Dermis blood vessel endothelial cell (primary cell): ENCODE measurements at places on chromosomes 16 and 17.

GRCh38 chr17:78082988-78083387 lies 45.6 kb downstream of the TMC6 start:
- DNase-seq = no peak

- DNase-seq = no peak
These were observed 40.0 kb downstream of the MRM1 start for GRCh38 chr17:36641331-36641876.

- DNase-seq = no peak
These were observed 2.3 kb downstream of the NDUFB10 start for GRCh38 chr16:1961651-1962067.

DNA sequence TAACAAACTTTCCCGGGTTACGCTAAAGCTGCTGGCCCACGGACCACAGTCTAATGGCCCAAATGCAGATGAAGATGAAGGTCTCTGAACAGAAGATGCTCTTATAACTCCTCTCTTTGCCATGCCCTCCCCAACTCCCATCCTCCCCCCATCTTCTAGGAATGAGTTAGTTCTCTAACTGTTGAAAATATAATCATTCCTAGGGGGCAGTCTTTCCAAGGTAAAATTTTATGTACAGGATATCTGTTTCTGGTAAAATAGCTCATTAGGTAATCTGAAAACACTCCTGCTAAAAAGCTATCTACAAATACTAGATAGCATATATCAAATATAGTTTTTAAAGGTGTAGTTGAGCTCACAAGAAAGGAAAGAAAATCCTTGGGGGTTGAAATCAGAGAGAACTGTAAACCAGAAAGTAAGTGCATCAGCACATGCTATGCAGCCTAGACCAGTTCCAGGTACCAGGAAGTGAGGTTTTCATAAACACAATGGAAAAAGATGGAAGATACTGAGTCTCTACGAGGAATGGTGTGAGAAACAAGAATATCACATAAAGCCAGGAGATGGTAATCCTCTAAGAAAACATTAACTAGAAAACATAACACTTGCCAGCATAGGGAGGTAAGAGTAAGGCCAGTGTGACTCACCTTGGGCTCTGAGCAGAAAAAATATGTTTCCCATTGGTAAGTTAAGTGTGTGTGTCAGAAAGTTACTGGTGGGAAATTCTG lies 38.1 kb downstream of the CMC2 start:
- DNase-seq = peak; percentile 22

DNA sequence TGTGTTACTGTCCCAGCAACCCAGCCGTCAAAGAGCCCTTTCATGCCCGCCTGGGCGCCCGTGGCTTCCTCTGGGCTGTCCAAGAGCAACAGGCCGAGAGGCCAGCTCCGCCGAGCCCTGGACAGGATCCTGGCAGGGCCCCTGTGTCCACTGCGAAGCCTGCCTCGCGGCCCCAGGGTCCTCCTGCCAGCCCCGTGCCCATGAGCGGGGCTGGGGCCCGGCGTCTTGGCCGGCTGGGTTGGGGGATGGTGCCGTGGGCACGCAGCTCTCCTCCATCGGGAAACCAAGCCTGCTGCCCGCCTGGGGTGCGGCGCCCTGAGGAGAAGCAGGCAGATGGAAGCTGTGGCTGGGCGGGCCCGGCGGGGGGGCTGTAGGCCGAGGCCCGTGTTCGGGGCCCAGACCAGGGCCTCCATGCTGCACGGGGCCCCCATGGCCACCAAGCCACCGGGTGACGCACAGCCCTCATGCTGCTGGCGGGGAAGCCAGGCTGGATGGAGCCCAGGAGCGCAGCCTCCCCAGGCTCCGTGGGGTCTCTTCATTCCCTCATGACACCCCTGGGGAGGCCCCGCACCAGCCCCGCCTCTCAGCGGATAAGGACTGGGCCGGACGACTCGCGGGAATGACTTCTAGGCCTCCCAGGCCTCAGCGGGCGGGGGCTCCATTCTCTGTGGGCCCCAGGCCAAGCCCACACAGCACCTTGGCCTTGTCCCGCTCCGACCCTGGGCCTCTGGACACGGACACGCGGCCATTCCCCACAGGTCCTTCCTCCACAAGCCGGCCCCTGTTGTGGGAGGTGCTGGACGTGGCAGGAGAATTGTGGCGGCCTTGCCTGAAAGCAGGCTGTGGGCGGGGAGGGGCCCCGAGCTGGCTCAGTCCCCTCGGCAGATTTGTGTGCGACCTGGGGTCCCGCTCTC lies at the start of gene C1QTNF8:
Gene C1QTNF8, minus strand, starts transcription at position 76 of the 914 bp plus-strand sequence. CDS start 1,322 bp downstream, outside the sequence.
- no peak for DNase-seq

DNA sequence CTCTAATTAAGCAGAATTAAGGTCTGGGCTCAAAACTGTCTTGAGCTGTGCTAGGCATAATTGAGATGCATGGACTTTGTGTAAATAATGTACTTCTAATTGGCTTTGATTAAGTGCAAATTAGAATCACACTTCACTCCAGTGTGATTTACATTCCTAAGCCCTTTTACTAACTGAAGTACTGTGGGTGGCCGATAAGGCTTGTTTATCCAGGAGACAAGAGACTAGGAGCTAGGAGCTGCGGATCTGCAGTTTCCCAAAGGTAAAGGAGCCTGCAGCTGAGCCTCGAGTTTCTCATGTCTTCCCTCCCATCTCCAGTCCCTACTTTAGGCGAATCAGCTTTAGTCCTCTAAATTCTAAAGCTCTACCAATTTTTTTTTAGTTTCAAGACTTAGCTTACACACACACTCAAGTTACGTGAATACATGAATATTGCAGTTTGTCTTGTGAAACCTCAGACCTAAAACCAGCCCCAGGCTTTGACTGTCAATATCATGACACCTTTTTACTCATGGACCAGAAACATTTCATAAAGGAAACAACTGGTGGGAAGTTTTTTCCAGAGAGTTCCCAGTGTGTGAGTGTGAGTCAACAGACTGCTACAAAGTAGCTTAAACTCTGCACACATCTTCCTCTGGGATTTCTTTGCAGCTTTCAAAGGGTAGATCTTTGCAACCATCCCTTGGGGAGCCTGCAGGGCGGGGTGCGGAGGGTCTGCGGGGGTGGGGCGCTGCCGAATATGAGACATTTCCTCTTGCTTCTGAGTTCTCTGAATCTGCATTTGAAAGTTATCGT lies 113.9 kb upstream of the TBX2 start:
- no peak for DNase-seq

- DNase-seq = no peak
These were observed 7.1 kb downstream of the LGALS3BP start for GRCh38 chr17:78972507-78973105.

DNA sequence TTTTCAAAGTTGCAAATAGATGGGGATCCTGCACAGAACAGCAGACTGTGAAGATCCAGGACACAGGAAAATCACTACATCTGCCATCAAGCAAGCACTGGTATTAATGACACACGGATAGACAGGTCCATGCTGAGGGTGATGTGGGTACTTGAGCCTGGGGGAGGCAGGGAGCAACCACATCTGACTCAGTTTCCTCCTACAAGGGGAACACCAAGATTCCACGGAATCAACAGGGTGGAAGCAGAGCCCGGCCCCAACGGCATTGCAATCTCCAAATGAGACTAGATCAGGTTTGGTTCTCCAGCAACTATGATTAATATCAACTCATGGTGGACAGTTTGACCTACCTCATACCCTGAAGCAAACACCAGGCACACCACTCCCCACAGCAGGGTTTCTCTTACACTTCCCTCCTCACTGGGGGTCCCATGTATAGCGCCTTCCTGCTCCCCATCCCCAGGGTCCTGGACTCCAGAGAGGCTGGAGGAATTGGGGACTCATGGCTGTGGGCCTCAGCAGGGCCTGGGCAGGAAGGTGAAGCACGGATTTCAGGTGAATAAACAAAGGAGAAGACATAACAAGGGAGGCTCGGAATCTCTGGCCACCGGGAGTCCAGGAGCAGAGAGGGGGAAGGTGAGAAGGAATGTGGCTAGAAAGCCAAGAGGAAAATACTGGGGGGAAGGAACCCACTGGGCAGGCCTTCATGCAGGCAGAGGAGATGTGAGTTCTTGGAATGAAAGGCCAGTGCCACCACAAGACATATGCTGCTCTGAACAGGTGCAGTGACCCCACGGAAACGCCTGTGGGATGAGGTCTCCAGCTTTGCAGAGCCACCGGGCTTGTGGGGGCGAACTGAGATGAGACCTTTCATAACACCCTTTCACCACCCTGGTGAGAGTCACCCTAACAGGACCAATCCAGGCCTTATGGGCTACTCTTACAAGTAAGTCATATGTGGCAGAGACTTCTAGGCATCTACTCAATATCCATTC lies 29.5 kb upstream of the PIK3R6 start:
- no peak for DNase-seq
